ENCODE measurements at places on chromosomes 3 and 15.

DNA sequence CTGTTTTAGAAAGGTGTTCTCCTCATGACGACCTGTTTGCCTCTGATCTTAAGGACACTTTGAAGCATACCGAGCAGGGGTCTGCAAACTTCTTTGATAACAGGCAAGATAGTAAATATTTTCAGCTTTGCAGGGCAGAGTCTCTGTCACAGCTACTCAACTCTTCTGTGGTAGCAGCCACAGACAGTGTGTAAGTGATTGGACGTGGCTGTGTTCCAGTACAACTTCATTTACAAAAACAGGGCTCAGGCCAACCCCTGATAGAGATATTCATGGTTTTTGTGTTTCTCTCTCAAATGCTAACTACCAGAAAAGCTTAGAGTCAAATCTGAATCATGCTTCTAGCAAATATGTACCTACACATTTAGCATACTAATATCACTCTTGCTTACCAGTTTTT lies 51.5 kb downstream of the TGFBR2 start:
- DNase-seq = no peak

- DNase-seq = no peak
These were observed 48.1 kb downstream of the OSBPL10 start for GRCh38 chr3:31932990-31933389.

- DNase-seq = no peak
These were observed 9.1 kb upstream of the ISL2 start for GRCh38 chr15:76327191-76328105.

DNA sequence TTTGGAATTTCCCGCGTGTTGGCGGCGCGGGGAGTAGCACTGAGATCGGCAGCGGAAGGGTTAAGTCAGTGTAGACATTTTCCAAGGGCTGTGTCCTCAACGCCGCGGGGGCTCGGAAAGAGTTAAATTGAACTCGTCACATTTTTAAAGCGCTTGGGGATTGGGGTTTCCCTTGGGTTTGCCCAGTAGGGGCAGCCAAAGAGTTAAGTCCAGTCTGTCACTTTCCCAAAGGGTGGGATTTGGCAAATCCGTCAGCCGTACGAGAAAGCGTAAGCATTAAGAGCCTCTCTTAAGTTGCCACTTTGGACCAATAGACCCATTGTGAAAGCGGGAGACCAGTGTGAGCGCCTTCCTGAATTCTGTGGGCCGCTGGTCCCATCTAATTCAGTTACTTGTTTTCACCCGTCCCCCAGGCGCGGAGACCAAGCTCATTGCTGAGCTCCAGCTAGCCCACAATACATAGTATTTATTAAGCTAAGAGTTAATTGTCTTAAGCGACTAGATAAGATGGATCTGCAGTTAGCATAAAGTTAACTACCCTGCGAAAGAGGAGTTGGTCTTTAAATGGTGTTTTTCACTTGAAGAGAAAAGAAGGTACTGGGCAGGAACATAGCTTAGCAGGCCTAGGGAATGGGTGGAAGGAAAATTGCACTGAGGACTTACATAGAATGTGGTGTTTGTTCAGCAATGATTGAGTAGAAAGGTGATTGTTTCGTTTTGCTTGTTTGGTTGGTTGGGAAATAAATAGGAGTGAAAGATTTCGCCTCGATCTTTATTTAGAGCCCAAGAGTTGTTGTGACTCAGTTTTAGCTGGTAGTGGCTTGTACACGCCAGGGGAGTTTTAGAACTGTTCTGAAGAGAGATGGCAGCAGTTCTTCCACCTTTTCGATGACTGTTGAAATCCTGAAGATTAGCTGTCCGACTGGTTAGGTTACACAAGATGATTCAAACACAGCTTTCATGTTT lies 932 bp downstream of the ARL8B start:
- DNase-seq = no peak

DNA sequence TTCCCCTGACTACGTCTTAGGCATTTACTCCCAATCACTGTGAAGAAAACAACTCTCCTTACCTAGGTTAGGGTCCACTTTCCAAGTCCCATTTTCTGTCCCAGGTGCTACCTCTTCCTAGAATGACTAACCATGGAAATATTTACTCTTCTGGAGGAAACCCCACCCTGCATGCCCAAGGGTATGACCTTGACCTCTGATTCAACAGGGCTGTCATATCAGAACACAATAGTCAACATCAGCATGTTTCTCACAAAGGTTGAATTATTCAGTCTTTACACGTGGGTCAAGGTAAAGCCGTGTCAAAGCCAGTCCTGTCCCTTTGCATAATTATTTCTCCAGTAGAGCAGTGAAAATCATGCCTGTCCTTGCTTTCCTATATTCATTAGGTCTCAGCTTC lies 4.3 kb upstream of the FRMD5 start:
- DNase-seq = no peak

DNA sequence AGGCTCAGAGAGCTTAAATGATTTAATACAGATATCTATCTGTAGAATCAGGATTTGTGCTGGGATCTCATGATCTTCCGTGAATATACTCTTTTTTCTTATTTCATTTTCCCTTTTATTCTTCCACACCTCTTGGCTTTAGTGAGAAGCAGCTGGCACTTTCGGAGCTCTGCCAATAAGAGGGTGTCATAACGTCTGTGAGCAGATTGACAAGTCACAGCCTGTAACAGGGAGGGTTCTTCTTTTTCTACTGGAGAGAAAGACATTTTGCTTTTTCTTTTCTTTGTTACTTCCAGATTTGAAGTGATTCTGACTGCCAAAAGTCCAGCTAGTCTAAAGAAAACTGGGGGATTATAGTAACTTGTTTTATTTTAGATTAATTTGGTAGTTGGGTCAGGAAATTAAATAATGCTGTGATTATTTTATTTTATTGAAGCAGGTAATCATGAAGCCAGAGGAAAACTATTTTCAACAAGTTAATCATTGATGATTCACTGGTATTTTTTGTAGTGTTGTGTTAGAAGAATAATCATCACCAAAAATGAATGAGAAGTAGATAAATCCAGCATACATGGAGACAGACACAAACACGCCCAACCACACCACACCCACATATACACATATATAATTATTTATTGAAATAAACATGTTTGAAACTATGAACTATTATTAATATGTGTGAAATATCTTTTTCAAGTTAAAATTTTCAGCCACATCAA lies 69.8 kb downstream of the TNFAIP8L3 start:
- no peak for DNase-seq

DNA sequence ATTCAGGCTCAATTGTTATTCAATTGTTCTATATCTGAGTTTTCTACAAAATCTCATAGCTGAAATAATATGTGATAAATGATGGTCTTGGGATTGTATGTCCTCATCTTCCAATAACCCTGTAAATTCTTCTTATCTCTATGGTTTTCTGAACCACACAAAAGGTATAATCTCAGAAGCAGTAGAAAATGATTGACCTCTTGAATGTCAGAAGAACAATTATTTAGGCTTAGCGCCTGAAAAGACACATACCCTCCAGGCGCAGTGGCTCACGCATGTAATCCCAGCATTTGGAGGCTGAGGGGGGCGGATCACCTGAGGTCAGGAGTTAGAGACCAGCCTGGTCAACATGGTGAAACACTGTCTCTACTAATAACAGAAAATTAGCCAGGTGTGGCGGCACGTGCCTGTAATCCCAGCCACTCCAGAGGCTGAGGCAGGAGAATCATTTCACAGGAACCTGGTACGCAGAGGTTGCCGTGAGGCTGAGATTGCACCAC lies 288.0 kb upstream of the TBC1D5 start:
- no peak for DNase-seq

GRCh38 chr3:154034797-154035330 lies 86.3 kb upstream of the ARHGEF26 start:
- no peak for DNase-seq

GRCh38 chr15:65077981-65078352 lies 1.4 kb downstream of the KBTBD13 start:
- DNase-seq = peak; percentile 29

GRCh38 chr3:70149714-70150400 lies 150.3 kb downstream of the SAMMSON start:
- DNase-seq = no peak

- no peak for DNase-seq
These were observed 405.5 kb downstream of the ZNF385D start for GRCh38 chr3:21345382-21345976.

DNA sequence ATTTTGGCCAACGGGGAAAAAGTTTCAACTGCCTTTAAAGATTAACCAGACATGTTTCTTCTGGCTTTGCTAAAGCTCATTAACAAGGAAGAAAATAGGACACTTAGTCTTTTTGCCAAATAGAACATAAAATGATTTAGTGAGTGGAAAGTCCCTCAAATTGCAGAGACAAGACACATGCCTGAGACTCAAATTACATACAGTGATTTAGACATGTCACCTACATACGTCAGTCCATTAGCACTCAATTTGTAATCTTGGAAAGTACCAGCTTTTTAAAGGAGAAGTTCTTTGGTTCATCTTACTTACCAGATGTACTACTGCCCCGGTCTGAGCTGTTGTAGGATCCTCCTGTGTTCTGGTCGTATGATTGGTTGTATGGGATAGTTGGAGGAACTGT lies 1134.2 kb downstream of the ROBO1 start:
- DNase-seq = no peak
